CD8-positive, alpha-beta T cell (primary cell): ENCODE measurements at places on chromosomes 2 and 18.

DNA sequence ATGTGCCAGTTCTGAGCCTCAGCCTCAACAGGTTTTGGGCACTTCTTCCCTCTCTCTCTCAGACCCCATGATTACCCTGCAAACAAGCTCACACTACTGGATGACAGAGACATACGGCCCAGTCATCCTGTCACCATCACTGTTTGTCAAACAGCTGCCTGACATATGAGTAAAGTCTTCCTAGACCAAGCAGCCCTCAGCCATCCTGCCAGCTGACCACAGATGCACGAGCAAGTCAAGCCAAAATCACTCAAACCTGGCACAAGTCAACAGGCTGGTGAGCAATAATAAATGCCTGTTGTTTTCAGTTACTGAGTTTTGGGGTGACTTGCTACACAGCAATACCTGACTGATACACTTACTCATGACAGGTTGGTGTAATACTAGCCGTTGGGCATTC, 75.5 kb upstream of the KLF7 start:
- no peak for DNase-seq

GRCh38 chr18:3790703-3791102, 340.7 kb downstream of the TGIF1 start:
- DNase-seq = no peak

GRCh38 chr2:72145289-72145657, 2.4 kb downstream of the CYP26B1 start:
- no peak for DNase-seq

GRCh38 chr2:121038031-121038430, 247.0 kb downstream of the TFCP2L1 start:
- no peak for DNase-seq

- no peak for DNase-seq
Observed at GRCh38 chr2:241128266-241128665, 21.0 kb downstream of the PASK start.

- no peak for DNase-seq
Observed at GRCh38 chr2:187372213-187372612, 75.8 kb downstream of the CALCRL start.

DNA sequence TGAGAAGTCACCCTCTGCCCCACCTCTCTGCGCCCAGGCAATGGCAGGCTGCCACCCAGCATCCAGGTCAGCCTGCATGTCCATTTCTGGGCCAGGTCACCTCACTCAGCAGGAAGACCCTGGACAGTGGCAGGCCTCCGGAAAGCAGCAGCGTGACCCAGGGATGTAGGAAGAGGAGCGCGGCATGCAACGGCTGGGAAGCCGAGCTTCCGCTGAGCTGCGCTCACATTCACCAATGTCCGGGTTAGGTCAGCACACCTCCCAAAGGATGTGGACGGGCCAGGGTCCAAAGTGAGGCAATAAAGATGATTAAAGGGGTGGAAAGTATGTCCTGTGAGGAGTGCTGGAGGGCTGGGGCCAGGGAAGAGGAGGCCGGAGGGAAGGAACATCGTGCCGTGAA, 174.5 kb downstream of the CTIF start:
- DNase-seq = no peak

- DNase-seq = no peak
Observed at GRCh38 chr2:134670955-134671354, 47.8 kb downstream of the TMEM163 start.

DNA sequence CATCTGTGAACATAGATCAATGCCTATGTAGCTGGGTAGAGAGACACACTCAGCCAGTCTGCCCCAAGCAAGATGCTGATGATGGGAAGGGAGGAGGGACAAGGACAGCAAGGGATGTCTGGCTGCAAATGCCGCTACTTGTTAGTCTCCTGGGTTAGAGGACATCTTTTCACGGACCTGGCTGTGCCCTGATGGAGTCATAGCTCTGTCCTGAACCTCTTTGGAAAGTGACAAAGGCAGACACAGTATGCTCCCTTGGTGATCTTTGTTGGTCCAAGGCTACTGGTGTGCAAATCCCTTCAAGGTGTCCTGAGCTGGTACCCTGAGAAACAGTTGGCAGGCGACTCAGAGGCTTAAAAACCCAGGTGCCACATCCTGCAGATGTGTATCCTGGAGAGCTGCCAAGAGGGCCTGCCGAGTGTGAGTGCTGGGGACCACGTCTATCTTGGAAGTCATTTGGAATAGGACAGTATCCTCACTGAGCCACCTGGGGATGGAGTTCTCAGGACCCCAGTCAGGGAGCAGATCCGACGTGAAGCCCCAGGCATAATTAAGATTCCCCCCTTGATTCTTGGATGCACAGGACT, 10.8 kb downstream of the FOSL2 start:
- DNase-seq = no peak

DNA sequence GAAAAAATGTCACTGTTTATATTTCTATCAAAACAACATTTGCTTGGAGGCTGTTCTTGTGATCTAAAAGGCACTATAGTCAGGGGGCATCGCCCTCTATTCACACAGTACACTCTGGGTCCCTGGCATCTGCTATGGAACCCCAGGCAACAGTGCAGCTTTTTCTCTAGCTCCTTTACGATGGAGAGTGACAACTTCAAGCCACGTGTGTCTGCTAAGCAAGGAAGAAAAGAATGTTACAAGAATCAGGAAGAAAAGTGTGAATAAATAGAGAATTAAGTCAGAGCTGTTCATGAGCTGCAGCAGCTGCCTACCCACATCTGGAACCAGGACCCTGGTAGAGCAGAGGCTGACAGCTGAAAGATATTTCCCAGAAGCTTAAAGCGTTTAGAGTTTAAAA, 11.2 kb downstream of the RND3 start:
- no peak for DNase-seq

- DNase-seq = peak; percentile 87
Observed at GRCh38 chr2:201257956-201258665, 2.2 kb upstream of the CASP8 start.

DNA sequence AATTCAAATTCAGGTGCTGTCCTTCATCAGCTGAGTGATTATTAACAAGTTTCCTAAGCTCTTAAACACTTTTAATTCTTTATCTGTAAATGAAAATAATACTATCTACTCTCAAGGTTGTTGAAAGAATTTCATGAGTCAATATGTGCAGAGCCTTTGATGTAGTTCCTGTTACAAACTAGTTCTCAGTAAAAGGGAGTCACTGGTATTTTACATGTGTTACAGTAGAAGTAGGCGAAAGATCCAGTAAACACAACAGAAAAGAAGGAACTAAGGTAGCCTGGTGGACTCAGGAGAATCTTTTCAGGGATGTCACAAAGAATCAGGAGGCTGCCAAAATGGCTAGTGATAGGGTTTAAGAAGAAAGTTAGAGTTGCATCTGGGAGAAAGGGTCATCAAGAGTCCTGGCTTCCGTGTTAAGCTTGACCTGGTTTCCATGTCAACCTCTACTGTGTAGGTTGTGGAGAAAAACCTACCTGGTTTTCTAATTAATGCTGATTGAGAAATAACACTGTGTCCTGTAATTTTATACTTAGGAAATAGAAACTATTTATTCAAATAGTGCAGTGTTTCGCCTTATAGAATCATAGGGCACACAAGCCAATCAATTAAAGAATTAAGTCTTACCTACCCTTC, 58.3 kb upstream of the TRIB2 start:
- DNase-seq = no peak

- DNase-seq = no peak
Observed at GRCh38 chr18:31303771-31304170, 14.2 kb upstream of the DSG1 start.

DNA sequence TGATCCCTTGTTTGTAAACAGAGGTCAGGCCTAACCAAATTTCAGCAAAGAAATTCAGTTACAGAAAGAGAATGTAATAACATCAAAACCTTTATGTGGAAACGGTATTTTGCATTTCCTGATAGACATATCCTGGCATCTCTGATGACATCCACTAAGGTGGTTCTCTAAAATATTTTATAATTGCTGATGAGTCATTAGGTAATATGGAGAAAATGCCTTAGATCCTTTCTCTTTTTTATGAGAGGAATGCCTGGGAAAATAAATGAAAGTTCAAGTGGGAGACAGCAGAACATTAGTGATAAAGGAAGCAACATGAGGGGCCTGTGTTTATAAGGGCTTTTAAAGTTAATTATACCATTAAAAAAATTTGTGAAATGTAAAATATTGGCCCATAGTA, 72.6 kb downstream of the PLCL1 start:
- DNase-seq = no peak

DNA sequence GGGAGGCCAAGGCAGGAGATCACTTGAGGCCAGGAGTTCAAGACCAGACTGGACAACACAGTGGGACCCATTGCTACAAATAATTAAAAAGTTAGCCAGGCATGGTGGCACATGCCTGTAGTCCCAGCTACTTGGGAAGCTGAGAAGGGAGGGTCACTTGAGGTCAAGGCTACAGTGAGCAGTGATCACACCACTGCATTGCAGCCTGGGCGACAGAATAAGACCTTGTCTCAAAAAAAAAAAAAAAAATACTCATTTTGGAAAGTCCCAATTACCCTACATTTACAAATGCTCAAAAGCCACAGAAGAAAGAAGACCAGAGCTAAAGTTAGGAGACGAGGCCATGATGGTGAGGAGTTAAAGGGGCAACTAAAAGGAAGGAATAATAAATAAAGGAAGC, 61.9 kb downstream of the COLEC12 start:
- no peak for DNase-seq

DNA sequence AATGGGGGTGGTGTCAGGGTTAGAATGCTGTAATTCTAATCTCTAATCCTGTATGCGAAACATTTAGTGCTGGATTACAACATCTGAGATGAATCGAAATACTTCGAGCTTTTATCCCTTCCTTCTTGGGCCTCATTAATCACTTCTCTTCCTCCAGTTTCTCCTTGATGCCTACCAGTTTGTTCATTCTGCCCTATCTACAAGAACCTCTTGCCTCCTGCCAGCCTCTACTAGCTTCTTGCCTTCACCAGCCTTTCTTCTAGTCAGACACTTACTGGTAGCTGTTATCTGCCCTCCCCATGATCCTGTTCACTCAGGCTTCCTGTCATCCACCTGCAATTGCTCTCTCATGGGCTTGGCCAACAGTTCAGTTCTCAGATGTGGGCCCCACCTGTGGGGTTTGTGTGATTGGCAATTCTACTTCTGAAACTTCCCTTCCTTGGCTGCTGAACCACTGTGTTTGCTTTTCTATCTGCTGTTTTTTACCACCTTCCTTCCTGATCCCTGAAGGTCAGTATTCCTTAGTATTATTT, 15.4 kb upstream of the FARP2 start:
- DNase-seq = no peak

- DNase-seq = no peak
Observed at GRCh38 chr2:19371996-19372582, 13.7 kb upstream of the OSR1 start.
